CD4-positive, alpha-beta memory T cell (primary cell): ENCODE measurements at places on chromosomes 4 and X. TPM values are rescaled to one million over a fixed set of nuclear protein-coding genes. Genes with fewer than 3 reads are reported as not detected.

GRCh38 chr4:180770265-180770664 is 1472.9 kb upstream of the TENM3 start:
- H3K36me3 ChIP-seq: no peaks in the 10 kb centered on the region
- H3K4me3 ChIP-seq: no peak overlapping the region
- H3K27ac ChIP-seq: no peak overlapping the region
- no peaks in the 10 kb centered on the region for H3K27me3 ChIP-seq
- no peaks in the 10 kb centered on the region for H3K4me1 ChIP-seq
- no peak for DNase-seq

- H3K4me1 ChIP-seq: no peaks in the 10 kb centered on the region
- no peak overlapping the region for H3K4me3 ChIP-seq
These were observed 90.7 kb downstream of the NSUN7 start for GRCh38 chr4:40840255-40840984.

DNA sequence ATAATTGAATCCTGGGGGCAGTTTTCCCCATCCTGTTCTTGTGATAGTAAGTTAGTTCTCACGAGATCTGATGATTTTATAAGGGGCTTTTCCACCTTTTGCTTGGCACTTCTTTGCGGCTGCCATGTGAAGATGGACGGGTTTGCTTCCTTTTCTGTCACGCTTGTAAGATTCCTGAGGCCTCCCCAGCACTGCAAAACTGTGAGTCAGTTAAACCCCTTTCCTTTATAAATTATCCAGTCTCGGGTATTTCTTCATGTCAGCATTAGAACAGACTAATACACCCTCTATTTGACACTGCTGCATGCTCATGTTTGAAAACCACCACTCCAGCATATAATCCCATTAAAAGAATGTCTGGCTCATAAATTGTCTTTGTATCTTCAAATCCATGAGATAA is 264.4 kb upstream of the ITM2A start:
- no peak for DNase-seq
- no peaks in the 10 kb centered on the region for H3K4me1 ChIP-seq
- no peaks in the 10 kb centered on the region for H3K36me3 ChIP-seq
- no peaks in the 10 kb centered on the region for H3K27me3 ChIP-seq

- no peak for DNase-seq
- no peak overlapping the region for H3K27ac ChIP-seq
- H3K27me3 ChIP-seq: no peaks in the 10 kb centered on the region
These were observed 717.9 kb upstream of the AMOT start for GRCh38 chrX:113558576-113558975.

DNA sequence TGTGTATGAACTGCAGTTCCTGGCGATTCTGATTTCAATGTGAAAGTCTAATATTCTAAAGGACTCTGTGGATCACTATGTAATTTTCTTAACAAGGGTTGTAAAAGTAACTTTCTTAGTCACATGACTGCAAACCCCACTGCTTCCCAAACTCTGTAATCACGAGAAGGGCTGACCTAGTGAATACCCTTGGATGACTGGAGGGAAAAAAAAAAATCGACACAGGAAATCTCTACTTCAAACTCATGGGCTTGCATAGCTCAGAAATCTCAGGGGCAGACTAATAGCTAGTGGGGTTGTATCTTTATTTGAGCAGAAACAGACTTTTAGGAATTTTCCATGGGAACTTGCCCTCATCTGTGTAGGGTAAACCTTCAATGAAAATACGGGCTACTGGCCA is 4.8 kb upstream of the MXRA5 start:
- no peak for DNase-seq
- H3K4me3 ChIP-seq: no peak overlapping the region
- H3K27me3 ChIP-seq: no peaks in the 10 kb centered on the region
- no peaks in the 10 kb centered on the region for H3K36me3 ChIP-seq
- H3K4me1 ChIP-seq: no peaks in the 10 kb centered on the region

GRCh38 chrX:120090208-120090607 is 12.7 kb upstream of the RHOXF2B start:
- no peak overlapping the region for H3K27ac ChIP-seq
- no peak for DNase-seq
- no peaks in the 10 kb centered on the region for H3K4me1 ChIP-seq
- H3K36me3 ChIP-seq: no peaks in the 10 kb centered on the region
- H3K4me3 ChIP-seq: no peak overlapping the region

DNA sequence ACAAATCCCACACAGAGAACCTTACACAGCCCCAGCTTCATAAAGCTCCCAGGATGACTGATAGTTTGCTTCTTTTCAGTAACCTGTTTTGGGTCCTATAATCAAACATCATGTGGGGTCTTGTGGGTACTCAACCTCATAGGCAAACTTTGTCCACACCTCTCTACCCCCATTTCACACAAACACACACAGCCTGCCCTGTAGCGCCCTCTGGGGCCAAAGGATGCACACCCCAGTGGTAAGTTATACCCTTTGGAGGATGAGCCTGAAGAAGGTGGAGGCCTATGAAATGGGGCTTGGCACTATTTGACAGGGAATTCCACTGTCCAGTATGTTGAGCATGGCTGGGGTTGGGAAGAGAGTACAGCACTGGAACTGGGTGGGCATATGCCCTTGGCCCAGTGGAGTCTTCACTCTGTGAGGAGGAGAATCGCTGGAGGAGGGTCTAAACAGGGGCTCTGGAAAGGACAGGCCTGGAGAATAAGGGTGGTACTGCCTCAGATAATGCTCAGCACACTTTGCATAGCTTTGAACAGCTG is 30.5 kb upstream of the COL25A1 start:
- H3K36me3 ChIP-seq: no peaks in the 10 kb centered on the region
- no peak overlapping the region for H3K27ac ChIP-seq
- no peaks in the 10 kb centered on the region for H3K27me3 ChIP-seq
- H3K4me1 ChIP-seq: no peaks in the 10 kb centered on the region
- no peak overlapping the region for H3K4me3 ChIP-seq
- DNase-seq: no peak

DNA sequence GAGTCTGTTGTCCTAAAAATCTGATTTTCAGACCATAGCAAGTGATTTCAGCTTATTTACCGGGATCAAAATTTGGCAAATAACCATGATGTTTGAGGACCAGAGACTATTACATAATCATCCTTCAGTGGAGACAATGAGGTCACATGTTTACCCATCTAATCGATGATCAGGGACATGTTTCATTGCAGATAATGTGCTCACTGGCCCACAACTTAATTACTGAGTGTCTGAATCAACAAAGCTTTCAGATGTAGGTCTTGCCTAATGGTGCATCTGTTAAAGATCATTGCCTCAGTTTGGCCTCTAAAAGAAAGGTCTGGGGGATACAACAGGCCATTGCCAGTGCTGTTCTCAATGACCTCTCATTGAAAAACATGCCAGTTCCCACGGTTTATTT is 42.8 kb upstream of the KLHL34 start:
- no peaks in the 10 kb centered on the region for H3K27me3 ChIP-seq
- no peaks in the 10 kb centered on the region for H3K36me3 ChIP-seq
- no peak for DNase-seq
- H3K4me3 ChIP-seq: no peak overlapping the region
- H3K27ac ChIP-seq: no peak overlapping the region

GRCh38 chr4:114087596-114088230 is 108.3 kb upstream of the ARSJ start:
- no peak overlapping the region for H3K27ac ChIP-seq
- no peaks in the 10 kb centered on the region for H3K36me3 ChIP-seq
- no peaks in the 10 kb centered on the region for H3K4me1 ChIP-seq
- no peaks in the 10 kb centered on the region for H3K27me3 ChIP-seq

- DNase-seq: no peak
- no peaks in the 10 kb centered on the region for H3K4me1 ChIP-seq
- H3K27me3 ChIP-seq: no peaks in the 10 kb centered on the region
- H3K36me3 ChIP-seq: no peaks in the 10 kb centered on the region
- H3K27ac ChIP-seq: no peak overlapping the region
- no peak overlapping the region for H3K4me3 ChIP-seq
These were observed 632.4 kb upstream of the ZFP42 start for GRCh38 chr4:187362937-187363857.

Gene SPANXN4
- total RNA-seq: not detected

Gene NUP62CL
- 2.3 TPM for total RNA-seq

Gene LRCH2
- not detected for total RNA-seq

Gene NHSL2
- 8.1 TPM for total RNA-seq
